Endothelial cell of umbilical vein (primary cell): ENCODE measurements at places on chromosomes 12 and 14. TPM values are rescaled to one million over a fixed set of nuclear protein-coding genes. Genes with fewer than 3 reads are reported as not detected.
A peak's percentile ranks its signal among the peaks of the same experiment; 100 is the strongest.

RHEBL1 gene
- 2.3 and 2.6 TPM in 2 replicates for total RNA-seq

TNFRSF1A gene
- total RNA-seq = 84.0 and 98.2 TPM in 2 replicates

LRP6 gene
- total RNA-seq = 40.1 and 41.7 TPM in 2 replicates

HOXC5 gene
- total RNA-seq = not detected in 2 replicates

ADSS1 gene
- total RNA-seq = 1.9 and 2.7 TPM in 2 replicates

CRACR2A gene
- total RNA-seq = 14.9 and 15.9 TPM in 2 replicates

LRFN5 gene
- not detected in 2 replicates for total RNA-seq

BRMS1L gene
- total RNA-seq = 7.7 and 11.2 TPM in 2 replicates

POTEM gene
- total RNA-seq = not detected in 2 replicates

MORN3 gene
- total RNA-seq = 0.62 and 0.73 TPM in 2 replicates

GYS2 gene
- total RNA-seq = not detected in 2 replicates

DNA sequence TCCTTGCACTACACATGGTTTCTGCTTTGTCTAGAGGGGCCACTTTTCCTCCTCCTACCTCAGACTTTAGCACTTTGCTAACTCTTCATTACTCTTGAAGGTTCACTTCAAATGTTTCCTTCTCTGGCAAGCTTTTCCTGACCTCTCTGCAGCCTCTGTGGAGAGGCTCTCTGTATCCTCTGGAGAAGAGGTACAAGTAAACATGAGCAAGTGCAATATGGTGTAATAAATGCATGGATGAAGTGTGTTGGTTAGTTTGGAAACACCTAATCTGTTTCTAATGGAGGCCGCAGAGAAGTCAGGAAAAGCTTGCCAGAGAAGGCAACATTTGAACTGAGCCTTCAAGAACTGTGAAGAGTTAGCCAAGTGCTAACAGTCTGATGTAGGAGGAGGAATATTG lies 329.3 kb downstream of the GRIN2B start:
- H3K27ac ChIP-seq = no peak overlapping the region
- no peaks in the 10 kb centered on the region for H3K4me1 ChIP-seq
- no peak for DNase-seq
- H3K4me3 ChIP-seq = no peak overlapping the region
- H3K27me3 ChIP-seq = no peaks in the 10 kb centered on the region

- H3K4me1 ChIP-seq = no peaks in the 10 kb centered on the region
- H3K27ac ChIP-seq = no peak overlapping the region
- no peak for DNase-seq
- no peak overlapping the region for H3K4me3 ChIP-seq
These were observed 158.8 kb downstream of the KCNH5 start for GRCh38 chr14:62886461-62886860.

DNA sequence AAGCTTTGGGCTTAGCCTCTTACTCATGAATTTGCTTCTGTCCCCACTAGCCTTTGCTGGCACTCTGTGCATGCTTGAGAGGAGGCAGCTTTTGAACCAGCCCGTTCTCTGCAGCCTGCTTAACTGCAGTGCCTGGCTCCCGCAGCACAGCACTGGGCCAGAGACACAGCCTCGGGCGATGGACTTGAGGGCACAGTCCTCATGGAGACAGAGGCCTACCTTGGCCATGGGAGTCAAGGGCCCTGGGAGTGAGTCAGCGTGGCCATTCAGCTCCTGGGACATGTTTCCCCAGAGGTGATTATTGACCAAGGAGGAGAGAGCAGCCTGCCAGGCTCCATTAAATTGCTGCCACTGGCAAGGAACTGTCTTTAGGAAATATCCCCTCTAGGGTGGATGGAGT lies 93.5 kb downstream of the SMOC1 start:
- no peak overlapping the region for H3K27ac ChIP-seq
- H3K36me3 ChIP-seq = no peaks in the 10 kb centered on the region
- H3K4me1 ChIP-seq = no peaks in the 10 kb centered on the region

GRCh38 chr14:58717813-58718212 lies 80.1 kb downstream of the DACT1 start:
- H3K27ac ChIP-seq = no peak overlapping the region
- peaks cover 5% of the 10 kb centered on the region for H3K4me1 ChIP-seq
- no peak for DNase-seq
- no peak overlapping the region for H3K4me3 ChIP-seq
- H3K27me3 ChIP-seq = no peaks in the 10 kb centered on the region

GRCh38 chr12:123062681-123063486 lies 82.4 kb downstream of the ARL6IP4 start:
- H3K27me3 ChIP-seq = no peaks in the 10 kb centered on the region
- peaks cover 3% of the 10 kb centered on the region for H3K4me1 ChIP-seq
- H3K4me3 ChIP-seq = no peak overlapping the region
- DNase-seq = peak; percentile 31
- no peaks in the 10 kb centered on the region for H3K36me3 ChIP-seq

- no peaks in the 10 kb centered on the region for H3K36me3 ChIP-seq
- peak overlapping the region; percentile 38 for H3K4me3 ChIP-seq
- no peaks in the 10 kb centered on the region for H3K27me3 ChIP-seq
- no peak for DNase-seq
- H3K4me1 ChIP-seq = peaks cover 14% of the 10 kb centered on the region
These were observed 287 bp upstream of the SLC2A13 start for GRCh38 chr12:40106202-40106533.

DNA sequence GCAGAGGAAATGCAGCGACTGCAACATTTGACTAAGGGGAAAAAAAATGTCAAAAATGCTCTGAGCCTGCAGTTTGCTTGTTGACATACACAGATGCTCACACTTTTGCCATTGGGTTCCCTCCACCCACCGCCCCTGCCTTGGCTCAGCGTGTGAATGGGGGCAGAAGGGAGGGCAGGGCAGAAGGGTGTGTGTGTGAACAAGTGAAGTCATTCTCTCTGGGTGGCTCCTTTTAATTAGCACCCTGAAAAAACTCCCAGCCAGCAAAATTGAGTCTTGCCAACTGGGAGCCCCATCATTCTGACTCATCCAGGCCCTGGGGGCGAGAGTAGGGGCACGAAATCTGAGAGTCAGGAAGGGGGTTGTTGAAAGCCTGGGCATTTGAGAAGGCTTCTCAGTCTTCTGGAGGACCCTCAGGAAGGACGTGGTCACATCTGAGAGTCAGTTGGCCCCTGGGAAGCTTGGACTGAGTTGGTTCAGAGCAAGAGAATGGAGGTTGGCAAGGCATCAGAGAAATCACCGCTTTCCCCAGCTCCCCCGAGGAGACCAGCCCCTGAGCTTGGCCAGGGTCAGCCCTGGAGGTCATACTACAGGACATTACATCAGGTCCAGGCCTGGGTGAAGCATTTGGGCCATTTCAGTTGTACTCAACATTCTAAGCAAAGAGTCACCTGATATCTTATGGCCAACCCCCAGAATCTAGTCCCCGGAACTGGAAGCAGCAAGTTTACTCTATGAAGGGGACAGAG lies 22.7 kb upstream of the KRT78 start:
- no peak overlapping the region for H3K4me3 ChIP-seq
- no peak for DNase-seq
- peaks cover 12% of the 10 kb centered on the region for H3K4me1 ChIP-seq

DNA sequence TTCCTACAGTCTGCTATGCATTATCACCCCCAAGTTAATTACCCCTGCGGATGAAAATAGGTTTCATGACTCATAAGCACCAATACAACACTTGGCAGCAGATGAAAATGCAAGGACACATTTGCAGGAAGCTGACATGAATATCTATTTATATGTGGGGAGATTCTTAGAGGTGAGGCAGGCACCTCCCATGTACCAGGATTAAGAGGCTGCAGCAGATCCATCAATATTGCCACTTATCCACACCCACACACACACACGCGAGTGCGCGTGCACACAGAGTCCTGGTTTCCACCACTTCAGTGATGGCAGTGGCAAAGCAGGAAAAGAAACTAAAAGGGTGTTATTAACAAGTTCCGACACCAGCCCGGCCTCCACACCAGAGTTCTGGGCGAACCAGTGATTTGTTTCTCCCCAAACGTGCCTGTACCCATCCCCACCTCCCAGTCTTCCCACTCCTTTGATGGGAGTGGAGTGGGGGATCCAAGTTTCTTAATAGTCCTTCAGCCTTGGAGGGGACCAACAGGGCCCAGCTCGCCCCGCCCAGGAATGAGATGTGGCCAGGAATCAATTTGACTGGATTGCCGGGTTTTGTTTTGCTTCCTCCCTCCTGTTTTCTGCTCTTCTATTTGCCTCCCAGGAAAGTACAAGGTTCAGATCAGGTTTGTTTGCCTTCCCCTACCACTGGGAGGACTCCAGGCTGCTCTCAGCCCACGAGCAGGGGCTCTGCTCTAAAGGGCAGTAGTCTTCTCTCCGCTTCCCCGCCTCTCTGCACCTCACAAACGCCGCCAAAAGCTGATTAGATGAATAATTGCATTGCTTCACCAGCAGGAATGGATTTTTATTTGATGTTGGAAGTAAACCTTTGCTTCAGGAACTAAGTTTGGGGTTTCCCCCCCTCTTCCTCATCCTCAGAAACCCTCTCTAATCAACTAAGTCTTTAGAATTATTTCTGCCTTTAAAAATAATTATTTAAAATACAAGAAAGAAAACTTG lies 5.2 kb downstream of the IRF2BPL start:
- no peaks in the 10 kb centered on the region for H3K36me3 ChIP-seq
- peak; percentile 28 for DNase-seq
- no peak overlapping the region for H3K4me3 ChIP-seq
- H3K4me1 ChIP-seq = peaks cover 30% of the 10 kb centered on the region
- no peak overlapping the region for H3K27ac ChIP-seq
- no peaks in the 10 kb centered on the region for H3K27me3 ChIP-seq

- H3K27ac ChIP-seq = no peak overlapping the region
- H3K27me3 ChIP-seq = peaks cover 2% of the 10 kb centered on the region
- no peak overlapping the region for H3K4me3 ChIP-seq
- DNase-seq = no peak
- no peaks in the 10 kb centered on the region for H3K4me1 ChIP-seq
- no peaks in the 10 kb centered on the region for H3K36me3 ChIP-seq
These were observed 5.7 kb upstream of the CHGA start for GRCh38 chr14:92917041-92917940.

GRCh38 chr12:87814625-87815024 lies 214.6 kb downstream of the C12orf50 start:
- H3K4me3 ChIP-seq = no peak overlapping the region
- no peak for DNase-seq
- H3K27me3 ChIP-seq = no peaks in the 10 kb centered on the region
- H3K27ac ChIP-seq = no peak overlapping the region
- H3K4me1 ChIP-seq = peaks cover 8% of the 10 kb centered on the region
- H3K36me3 ChIP-seq = no peaks in the 10 kb centered on the region

DNA sequence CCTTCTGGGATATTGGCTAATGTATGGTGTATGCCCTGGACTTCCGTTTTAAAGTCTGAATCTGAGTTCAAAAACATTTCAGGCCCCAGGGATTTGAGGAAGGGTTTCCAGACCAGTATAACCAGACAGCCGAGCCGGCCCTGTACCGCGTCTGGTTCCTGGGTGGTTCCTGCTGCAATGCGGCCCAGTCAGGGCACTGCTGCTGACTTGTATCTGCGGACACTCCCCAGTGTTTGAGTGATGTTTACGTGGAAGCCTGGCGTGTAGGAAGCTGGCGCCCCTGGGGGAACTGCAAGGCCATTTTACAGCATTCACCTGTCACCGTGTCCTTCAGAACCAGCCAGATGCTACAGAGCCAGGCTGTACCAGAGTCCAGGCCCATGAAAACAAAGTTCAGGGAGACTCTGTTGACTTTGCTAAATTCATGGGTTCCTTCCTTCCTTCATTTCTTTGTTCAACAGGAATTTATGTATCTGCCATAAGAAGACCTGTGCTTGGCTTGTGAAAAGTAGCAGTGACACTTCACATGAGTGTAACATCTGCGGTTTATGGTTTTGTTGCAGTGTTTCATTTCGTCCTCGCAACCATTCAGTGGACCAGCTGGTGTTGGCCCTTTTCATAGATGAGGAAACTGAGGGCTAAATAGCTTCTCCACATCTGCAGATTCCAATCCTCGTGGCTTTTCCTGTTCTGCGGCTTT lies 16.8 kb downstream of the EML1 start:
- H3K4me3 ChIP-seq = no peak overlapping the region
- no peaks in the 10 kb centered on the region for H3K4me1 ChIP-seq
- H3K27me3 ChIP-seq = no peaks in the 10 kb centered on the region
- no peak for DNase-seq
- no peaks in the 10 kb centered on the region for H3K36me3 ChIP-seq

DNA sequence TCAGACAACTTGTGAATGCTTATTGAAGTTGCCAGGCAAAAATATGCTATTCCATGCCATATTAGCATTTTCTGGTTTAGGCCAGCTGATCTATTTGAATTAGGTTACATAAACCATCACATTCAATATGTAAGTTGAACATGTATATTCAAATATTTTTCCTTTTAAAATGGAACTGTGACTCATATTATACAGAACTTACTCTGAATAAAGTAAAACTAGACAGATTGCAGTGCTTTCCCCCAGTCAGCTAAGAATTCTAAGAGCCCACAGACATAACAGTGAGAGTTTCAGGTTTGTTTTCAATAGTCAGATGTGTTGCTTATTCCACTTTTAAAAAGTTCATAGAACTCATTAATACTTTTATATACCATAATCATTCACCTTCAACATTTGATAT lies 119.8 kb downstream of the MGST1 start:
- no peak overlapping the region for H3K27ac ChIP-seq
- no peaks in the 10 kb centered on the region for H3K27me3 ChIP-seq

DNA sequence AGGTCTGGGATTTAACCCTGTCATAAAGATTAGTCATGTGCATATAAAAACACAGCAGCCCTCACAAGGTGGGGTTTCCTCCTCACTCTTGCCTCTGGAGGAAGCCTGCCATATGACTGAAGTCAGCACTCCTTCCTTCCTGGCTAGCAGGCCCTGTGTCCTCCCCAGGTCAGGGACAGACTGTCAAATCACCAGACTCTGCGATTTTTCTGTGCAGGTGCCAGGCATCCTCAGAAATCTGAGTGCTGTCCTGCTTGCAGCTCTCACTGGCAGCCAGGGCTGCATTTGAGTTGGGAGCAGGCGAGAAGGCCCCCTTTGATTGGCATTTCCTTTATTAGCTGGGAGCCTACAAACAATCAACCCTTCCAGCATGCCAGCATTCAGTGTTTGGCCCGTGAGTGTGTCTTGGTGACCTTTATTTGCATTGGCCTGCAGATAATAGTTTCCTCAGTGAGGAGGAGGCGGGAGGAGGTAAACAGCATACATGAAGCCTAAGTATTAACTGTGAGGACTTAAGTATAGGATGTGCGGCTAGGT lies 183.8 kb upstream of the ARHGAP5 start:
- H3K27me3 ChIP-seq = no peaks in the 10 kb centered on the region
- peaks cover 14% of the 10 kb centered on the region for H3K4me1 ChIP-seq
- no peak overlapping the region for H3K27ac ChIP-seq
- no peak overlapping the region for H3K4me3 ChIP-seq

GRCh38 chr14:104560586-104560945 lies 19.0 kb upstream of the C14orf180 start:
- no peaks in the 10 kb centered on the region for H3K27me3 ChIP-seq
- H3K27ac ChIP-seq = no peak overlapping the region
- no peak for DNase-seq
- no peaks in the 10 kb centered on the region for H3K36me3 ChIP-seq
- H3K4me3 ChIP-seq = no peak overlapping the region

GRCh38 chr14:74392616-74393570 lies 33.1 kb downstream of the SYNDIG1L start:
- no peaks in the 10 kb centered on the region for H3K27me3 ChIP-seq
- H3K36me3 ChIP-seq = no peaks in the 10 kb centered on the region
- no peaks in the 10 kb centered on the region for H3K4me1 ChIP-seq
- no peak overlapping the region for H3K27ac ChIP-seq
- H3K4me3 ChIP-seq = no peak overlapping the region
- DNase-seq = no peak
